GM13976 (cell line): ENCODE measurements at places on chromosomes 13 and 19.
A peak's percentile ranks its signal among the peaks of the same experiment; 100 is the strongest.

- DNase-seq = peak; percentile 47
These were observed 666 bp downstream of the BIVM start for GRCh38 chr13:102799426-102800144.

- DNase-seq = no peak
These were observed 120.6 kb downstream of the ABCC4 start for GRCh38 chr13:95180513-95181245.

DNA sequence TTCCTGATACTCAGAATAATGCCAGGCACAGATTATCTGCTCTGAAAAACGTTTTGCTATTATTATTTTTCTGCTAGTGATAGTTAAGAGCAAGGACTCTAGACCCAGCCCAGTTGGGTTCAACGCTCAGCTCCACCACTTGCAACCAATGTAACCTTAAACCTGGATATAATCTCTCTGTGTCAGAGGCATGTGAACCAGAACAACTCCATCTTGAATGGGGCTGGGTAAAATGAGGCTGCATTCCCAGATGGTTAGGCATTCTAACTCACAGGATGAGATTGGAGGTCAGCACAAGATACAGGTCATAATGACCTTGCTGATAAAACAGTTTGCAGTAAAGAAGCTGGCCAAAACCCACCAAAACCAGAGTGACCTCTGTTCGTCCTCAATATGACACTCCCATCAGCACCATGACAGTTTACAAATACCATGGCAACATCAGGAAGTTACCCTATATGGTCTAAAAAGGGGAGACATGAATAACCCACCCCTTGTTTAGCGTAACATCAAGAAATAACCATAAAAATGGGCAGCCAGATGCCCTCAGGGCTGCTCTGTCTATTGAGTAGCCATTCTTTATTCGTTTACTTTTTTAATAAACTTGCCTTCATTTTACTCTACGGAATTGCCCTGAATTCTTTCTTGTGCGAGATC lies 13.6 kb downstream of the FAM187B start:
- DNase-seq = no peak

DNA sequence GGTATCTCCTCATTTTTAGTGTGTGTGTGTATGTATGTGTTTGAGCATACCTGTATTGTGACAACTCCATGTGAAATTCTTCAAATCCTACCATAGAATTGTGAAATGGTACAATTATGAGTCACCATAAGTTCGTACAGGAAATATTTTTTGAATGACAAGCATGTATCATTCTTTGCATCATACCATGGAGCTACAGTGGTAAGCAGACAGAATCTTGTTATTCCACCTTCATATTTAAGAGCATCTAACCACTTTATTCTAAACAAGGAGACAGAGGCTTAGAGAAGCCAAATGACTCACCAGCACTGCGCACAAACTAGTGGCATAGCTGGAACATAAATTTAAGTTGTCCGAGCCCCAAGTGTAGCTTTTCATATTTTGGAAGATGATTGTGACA lies 4.5 kb upstream of the EPSTI1 start:
- no peak for DNase-seq

- no peak for DNase-seq
These were observed 41.7 kb upstream of the VSTM2B start for GRCh38 chr19:29483944-29484581.

DNA sequence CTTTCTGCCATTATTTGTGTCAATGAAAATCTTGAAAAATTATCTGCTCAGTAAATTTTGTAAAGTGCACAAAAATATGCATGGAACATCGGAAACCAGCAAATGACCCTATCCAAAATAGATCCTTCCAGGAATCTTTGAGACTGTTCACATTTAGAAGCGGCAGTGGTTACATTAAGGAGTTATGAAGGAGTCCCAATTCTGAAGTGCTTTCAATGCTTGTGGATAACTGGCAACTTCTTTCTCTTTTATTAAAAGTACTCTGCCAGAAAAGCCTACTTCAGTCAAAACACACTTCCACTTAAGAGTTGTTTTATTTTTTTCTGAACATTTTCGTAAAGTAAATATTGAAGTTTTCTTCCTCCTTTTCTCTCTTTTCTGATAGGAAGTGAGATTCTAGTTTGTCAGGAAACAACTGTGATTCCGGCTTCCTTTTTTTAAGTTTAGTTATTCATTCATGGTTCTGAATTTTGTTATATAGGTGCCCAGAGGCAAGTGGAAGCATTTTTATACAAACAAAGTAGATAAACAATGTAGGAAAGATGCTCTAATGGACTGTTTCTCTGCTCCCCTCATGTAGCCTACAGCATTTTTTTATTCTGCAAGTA lies 83.5 kb downstream of the PCDH9 start:
- DNase-seq = no peak

- DNase-seq = no peak
These were observed 37.3 kb downstream of the NFIC start for GRCh38 chr19:3403489-3404323.

DNA sequence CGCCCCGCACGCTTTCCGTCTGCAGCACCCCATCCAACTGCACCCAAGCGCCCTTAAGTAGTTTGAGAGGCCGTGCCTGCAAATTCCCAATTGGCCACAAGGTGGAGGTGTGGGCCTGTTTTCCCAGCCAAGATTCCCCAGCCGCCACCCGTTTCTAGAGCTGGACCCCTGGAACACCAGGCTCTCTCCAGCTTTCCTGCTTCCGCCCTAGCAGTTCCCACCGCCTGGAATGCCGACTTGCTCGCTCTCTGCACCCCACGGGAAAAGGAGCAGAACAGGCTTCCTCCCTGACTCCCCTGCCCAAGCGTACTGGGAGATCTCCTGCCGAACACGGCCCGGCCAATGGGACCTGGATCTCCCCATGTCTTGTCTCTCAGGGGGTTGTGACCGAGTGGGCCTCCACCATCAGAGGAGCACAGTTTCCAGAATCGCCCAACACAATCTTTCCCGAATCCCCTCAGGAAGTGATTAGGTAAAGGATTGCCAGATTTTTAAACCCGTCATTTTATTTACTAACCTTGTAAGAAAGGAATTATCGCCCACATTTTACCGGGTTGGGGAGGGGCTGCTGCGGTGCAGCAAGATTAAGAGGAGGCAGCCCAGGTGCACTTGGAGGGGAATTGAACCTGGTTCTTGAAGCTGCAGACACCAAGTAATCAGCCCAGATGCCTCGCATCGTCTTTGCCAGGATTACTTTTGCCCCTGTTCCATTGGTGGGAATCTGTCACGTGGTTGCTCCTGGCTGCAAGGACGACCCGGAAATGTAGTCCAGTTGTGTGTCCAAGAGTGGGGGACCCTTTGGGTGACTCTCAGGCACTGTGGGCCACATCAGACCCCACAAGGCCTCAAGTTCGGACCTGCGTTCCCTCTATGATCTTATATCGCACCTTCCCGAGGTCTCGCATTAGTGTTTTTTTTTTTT lies 3.5 kb upstream of the NAPSA start:
- peak; percentile 83 for DNase-seq

GRCh38 chr13:74442751-74443150 lies 308.5 kb upstream of the KLF12 start:
- DNase-seq = no peak

GRCh38 chr13:92671821-92672220 lies 554.8 kb upstream of the GPC6 start:
- DNase-seq = no peak

- no peak for DNase-seq
These were observed 175.0 kb downstream of the STK24 start for GRCh38 chr13:98401934-98402333.

DNA sequence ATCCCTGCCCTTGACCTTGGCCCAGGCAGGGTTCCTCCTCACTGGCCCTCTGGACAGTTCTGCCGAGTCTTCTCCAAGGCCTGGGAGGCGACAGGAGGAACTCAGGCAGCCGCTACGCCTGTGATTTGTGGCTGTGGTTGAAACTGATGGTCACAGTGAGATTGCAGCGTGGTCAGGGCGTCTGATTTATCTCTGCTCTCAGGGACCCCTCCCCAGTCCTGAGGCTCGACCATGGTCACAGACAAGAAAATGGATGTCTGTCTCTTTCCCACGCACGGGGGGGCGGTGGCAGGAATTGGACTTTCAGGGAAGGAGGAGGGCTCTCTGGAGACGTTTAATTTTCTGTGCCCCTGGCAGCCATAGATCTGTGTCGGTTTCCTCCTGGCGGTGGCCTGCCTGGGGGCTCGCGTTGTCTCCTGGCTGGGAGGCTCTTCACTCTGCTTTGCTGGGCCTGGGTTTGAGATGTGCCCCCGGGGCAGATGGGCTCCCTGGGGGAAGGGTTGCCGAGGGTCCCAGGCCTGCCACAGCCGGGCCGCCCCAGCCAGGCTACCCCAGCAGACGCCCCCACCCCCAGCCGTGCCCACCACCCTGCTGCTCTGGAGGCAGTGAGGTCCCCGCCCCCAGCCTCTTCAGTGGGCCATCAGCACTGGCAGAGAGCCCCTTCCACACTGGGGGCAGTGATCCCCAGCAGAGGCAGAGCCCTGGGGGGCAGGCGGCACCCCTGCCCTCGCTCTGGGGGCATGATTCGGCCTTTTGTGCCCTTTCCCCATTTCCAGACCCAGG lies 167.4 kb downstream of the KDM4B start:
- DNase-seq = no peak

- no peak for DNase-seq
These were observed 551.4 kb downstream of the TBC1D4 start for GRCh38 chr13:74930402-74931165.

DNA sequence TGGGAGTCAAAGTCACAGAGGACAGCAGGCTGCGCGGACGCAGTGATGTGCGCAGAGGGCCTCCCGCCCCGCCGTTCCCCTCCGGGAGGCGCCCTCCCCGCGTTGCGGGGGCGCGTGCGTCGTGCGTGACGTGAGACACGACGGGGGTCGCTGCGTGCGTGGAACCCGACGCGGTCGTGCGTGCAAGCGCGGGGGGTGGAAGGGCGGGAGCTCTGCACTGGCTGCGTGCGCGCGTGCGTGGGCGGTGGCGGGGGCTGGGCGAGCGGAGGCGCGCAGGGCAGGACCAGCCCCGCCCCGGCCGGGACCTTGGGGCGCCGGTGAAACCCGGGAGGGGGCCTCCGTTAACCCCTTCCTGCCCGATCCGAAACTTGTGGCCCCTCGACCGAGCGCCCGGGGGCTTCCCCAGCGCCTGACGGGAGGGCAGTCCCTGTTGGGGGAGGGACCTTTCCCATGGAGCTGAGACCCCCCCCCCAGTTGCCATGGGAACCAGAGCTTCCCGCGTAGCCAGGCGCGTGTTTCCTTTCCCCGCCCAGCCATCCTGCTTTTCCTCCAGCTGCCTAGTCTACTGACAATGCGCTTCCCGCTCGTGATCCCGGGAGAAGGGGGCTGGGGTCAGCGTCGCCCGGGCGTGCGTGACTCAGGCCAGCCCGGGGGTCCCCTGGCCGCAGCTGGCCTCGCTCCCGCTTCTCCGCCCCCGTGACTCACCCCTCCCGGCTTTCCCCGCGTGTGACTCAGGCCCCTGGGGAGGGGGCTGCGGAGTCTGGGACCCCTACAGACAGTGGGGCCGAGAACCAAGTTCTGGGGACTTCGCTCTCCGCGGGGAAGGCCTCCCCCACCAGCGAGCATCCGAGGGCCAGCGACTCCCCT lies 7.3 kb upstream of the HOOK2 start:
- DNase-seq = peak; percentile 85

- DNase-seq = peak; percentile 33
These were observed 104.0 kb downstream of the DGKH start for GRCh38 chr13:42152495-42152894.

DNA sequence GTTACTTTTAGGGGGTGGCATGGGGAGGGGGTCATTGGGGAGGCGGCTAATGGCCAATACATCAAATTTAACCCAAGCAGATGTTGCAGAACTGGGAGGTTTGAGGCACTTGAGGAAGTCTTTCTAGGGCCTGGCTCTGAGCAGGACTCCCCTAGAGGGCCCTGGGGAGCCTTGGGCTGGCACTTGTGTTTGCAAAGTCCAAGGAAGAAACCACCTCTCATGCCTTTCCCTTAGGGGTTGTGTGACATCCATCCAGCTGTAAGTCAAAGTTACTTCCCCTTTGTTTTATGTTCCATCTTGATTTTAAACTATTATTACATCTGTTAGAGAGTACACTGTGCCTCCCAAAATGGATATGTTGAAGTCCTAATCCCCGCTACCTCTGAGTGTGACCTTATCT lies 159.9 kb downstream of the KATNAL1 start:
- DNase-seq = no peak

GRCh38 chr19:18401580-18402112 lies 4.2 kb upstream of the LRRC25 start:
- DNase-seq = peak; percentile 67

- DNase-seq = no peak
These were observed 6.4 kb upstream of the ELF1 start for GRCh38 chr13:41025518-41025917.

DNA sequence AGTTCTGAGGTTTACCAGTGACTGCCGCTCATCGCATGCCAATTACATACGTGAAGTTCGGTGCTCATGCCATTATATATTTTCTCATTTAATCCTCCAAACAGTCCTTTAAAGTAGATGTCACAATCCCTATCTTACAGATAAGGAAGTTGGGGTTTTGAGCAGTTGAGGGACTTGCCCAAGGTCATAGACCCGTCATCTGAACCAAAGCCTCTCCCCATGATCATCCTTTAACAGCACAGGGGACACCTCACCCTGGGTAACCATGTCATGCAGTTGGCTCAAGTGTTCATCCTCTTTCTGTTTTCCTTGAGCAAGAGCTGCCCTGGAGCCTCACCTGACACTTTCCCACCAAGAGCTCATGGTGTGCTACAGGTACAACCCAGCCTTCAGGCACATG lies 69.1 kb downstream of the HSPH1 start:
- DNase-seq = no peak

- no peak for DNase-seq
These were observed 24.3 kb downstream of the ANKRD10 start for GRCh38 chr13:110890279-110891165.

DNA sequence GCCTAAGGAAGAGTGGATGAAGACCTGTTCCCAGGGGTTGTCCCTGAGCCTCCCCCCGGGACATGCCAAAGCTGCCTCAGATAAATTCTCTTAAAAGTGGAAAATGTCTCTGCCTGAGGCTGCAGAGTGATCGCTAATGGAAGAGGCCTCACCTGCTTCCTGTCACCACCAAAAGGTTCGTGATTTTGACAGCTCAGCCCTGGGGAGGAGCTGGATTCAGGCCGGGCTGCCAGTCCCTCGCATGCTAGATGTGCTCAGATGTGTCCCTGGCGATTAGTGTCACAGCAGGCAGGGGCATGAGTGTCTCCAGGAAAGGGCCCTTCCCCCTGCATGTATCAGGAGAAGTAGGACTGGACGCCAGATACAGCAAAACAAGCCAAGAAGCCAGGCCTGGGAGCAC lies 626.5 kb downstream of the UQCRFS1 start:
- no peak for DNase-seq

GRCh38 chr13:67097892-67098452 lies 132.2 kb downstream of the PCDH9 start:
- DNase-seq = no peak

- DNase-seq = no peak
These were observed 39.8 kb downstream of the GPR180 start for GRCh38 chr13:94641409-94641941.
